ENCODE measurements at places on chromosomes 2 and 18. TPM values are rescaled to one million over a fixed set of nuclear protein-coding genes. Genes with fewer than 3 reads are reported as not detected.

MYCN gene
- 47.5 TPM for total RNA-seq

PSMA8 gene
- total RNA-seq = not detected

UGGT1 gene
- total RNA-seq = 41.8 TPM

SEC11C gene
- 45.2 TPM for total RNA-seq

TSPYL6 gene
- under 0.01 TPM for total RNA-seq

EGR4 gene
- total RNA-seq = not detected

DES gene
- total RNA-seq = 0.49 TPM

SRD5A2 gene
- under 0.01 TPM for total RNA-seq

FAHD2A gene
- 6.9 TPM for total RNA-seq

HAUS1 gene
- 30.7 TPM for total RNA-seq

UGT1A5 gene
- not detected for total RNA-seq

AGBL5 gene
- 10.8 TPM for total RNA-seq

ATF2 gene
- 94.4 TPM for total RNA-seq

PLGLB2 gene
- total RNA-seq = 2.2 TPM

ASPRV1 gene
- 1.7 TPM for total RNA-seq

DPP4 gene
- total RNA-seq = 5.7 TPM

TANC1 gene
- total RNA-seq = 5.9 TPM

NLRC4 gene
- 0.49 TPM for total RNA-seq

C2orf66 gene
- total RNA-seq = 0.25 TPM

CCDC178 gene
- total RNA-seq = 1.2 TPM

EXOC6B gene
- 105 TPM for total RNA-seq

OR6B2 gene
- total RNA-seq = not detected

INHBB gene
- total RNA-seq = 4.9 TPM

RTP5 gene
- total RNA-seq = 5.2 TPM

MBD5 gene
- total RNA-seq = 41.3 TPM

LRATD1 gene
- total RNA-seq = 17.5 TPM

TMEM237 gene
- total RNA-seq = 21.9 TPM

LIPG gene
- total RNA-seq = 11.8 TPM

LRP1B gene
- 52.1 TPM for total RNA-seq

CYS1 gene
- total RNA-seq = 0.49 TPM

FOXI3 gene
- total RNA-seq = 0.25 TPM

ZNF804A gene
- total RNA-seq = 18.4 TPM

ZAP70 gene
- total RNA-seq = 0.49 TPM

SMAD7 gene
- 11.1 TPM for total RNA-seq

STK39 gene
- total RNA-seq = 28.3 TPM

ICA1L gene
- 99.8 TPM for total RNA-seq

LYG2 gene
- not detected for total RNA-seq

CFC1 gene
- 0.49 TPM for total RNA-seq

SOWAHC gene
- 30.2 TPM for total RNA-seq

TCF7L1 gene
- total RNA-seq = 0.98 TPM

Data from temporal lobe (tissue), 4 donors.